ENCODE measurements at places on chromosomes 4 and X.

- no peak for DNase-seq
These were observed 367.5 kb downstream of the PRDM5 start for GRCh38 chr4:120555058-120555457.

DNA sequence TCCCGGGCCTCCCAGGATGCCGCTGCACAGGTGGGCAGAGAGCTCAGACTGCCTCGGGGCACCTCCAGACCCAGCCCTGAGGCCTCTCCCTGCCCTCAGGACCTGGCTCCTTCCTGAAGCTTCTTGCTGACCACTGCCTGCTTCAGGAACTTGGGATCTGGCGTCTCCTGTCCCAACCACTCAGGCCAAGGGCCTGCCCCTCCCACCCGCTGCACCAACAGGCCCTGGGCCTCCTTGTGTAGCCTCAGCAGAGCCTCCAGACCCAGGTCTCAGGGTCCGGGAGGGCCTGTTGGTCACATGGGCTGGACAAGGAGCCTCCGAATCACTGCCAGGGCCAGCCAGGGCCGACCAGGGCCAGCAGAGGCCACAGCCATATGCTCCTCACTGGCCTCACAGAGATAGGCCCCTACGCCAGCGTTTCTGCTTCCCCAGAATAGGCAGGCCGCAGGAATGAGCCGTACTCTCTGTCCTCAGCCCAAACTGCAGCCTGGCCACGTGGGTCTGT is 2.8 kb downstream of the MXD4 start:
- no peak for DNase-seq

- no peak for DNase-seq
These were observed 50.9 kb upstream of the BCOR start for GRCh38 chrX:40148385-40149285.

GRCh38 chr4:88219099-88219498 is 60.7 kb upstream of the ABCG2 start:
- peak; percentile 65 for DNase-seq

DNA sequence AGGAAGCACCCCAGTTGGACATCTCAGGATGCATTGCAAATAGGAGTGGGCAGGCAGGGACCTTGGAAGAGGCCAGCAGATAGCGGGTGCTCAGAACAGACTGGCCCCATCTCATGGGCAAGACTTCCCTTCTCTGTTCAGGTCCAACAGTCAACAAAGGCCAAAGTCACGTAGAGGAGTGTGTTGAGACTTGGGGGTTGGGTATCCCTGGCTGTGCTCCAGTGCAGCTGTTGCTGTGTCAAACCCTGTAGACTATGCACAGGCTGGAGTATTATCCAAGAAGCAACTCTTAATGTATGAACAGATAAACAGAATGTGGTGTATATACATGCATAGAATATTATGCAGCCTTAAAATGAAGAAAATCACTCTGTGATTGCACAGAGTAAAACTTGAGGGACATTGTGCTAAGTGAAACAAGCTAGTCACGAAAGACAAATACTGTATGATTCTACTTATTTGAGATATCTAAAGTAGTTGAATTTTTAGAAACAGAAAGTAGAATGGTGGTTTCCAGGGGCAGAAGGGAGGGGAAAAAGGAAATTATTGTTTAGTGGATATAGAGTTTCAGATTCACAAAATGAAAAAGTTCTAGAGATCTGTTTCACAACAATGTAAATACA is 192.1 kb upstream of the LCORL start:
- no peak for DNase-seq

DNA sequence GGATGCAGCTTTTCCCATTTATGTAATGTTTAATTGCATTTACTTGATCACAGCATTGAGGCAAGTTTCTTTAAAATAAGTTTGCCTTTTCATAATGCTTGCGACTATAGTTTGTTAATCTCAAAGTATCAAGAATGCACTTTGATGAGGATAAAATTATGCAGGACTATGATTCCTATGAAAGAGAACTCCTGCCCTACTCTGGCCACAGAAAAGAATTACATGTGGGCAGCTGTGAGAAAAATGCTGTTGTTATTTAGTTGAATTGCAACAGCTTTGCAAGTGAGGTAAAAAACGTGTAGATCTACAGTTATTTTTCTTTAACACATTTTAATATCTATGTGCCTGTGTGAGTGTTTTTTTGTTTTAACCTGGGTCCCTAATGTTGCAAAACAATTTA is 12.5 kb upstream of the OSTC start:
- DNase-seq = no peak

GRCh38 chr4:171891038-171891437 is 77.8 kb downstream of the GALNTL6 start:
- DNase-seq = no peak

- no peak for DNase-seq
These were observed 980.6 kb upstream of the LCORL start for GRCh38 chr4:19002170-19002569.

DNA sequence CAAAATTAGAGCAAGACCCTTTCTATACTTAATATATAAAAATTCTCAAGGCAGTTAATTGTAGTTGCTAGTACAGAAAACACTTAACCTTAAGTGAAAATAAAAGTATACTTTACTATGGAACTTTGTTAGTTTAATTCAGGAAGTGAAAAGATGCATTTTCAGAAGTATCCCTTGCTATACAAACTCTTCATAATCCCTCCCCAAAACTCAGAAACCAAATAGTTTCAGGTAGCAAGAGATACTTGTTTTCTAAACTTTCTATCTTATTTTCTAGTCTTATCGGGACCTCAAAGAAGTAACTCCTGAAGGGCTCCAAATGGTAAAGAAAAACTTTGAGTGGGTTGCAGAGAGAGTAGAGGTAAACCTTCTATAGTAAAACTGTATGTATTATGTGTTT is 14.3 kb downstream of the PAICS start:
- DNase-seq = no peak

DNA sequence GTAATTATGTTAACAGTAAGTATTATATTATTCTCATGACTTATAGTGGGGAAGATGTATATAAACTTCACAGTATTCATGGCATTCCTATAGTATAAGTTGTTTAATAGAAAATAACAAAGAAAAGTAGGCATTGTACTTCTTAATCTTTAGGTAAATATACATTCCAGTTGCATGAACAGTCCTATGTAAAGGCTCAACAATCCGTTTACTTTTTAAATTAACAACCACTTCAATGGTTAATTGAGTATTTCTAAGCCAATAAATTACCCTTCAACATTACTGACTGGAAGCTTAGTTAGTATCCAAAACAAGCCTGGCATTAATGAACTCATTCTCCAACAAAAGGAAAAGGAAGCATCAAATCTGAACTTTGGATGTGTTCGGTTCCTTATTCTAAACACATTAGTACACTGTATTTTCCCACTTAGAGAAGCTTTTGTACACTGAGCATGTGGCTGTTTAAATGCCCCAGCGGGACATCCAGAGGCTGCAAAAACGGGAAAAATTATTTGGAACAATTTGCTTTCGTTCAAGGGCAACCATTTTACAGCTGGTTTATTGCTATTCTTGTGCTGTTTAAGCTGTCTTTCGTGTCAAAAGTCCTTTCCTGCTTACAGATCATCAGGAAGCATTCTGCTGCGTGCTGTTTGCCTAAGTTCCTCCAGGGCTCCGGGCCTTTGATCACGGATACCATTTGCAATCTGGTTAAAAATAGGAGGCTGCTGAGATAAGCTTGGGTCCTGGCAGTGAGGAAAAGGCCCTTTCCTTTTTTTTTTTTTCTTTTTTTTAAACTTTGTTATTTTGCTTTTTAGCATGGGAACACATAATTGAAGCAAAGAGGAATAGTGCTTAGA is 460.3 kb downstream of the SPRY1 start:
- peak; percentile 2 for DNase-seq
